Amygdala (tissue), 56 donors: ENCODE measurements at places on chromosomes 13 and 19.

GRCh38 chr13:29136341-29136740, 316.2 kb downstream of the MTUS2 start:
- DNase-seq: no peak

- DNase-seq: no peak
These were observed 6.8 kb downstream of the ZNF564 start for GRCh38 chr19:12544401-12544876.

- no peak for DNase-seq
These were observed 164.4 kb downstream of the USP12 start for GRCh38 chr13:27007166-27007565.

DNA sequence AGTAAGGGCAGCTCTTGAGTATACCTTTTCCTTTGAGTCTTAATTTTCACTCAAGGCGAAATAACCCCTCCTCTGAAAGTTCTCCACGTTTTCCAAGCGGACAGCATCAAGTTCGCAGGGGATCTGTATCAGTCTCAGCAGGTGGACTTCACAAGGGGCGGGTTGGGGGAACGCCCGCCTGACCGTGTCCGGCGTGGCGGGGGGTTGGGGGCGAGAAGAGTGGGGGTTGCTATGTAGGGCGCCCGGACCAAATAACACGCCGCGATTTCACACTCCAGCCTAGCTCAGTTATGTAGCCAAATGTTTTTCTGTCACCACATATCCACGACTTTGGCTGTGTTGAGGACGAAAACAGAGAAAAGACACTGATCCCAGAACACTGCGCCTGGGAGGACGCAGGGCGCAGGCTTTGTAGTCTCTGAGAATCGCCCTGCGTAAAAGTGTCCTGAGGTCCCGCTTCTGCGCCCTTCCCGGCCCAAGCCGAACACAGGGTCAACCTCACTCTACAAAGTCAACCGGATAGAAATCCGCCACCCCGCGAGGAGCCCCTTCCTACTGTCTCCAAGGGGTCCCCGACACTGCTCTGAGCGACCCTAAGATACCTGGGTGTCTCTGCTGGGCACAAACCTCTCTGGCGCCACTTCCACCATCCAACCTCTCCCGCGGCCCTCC, 524 bp downstream of the RUBCNL start:
- no peak for DNase-seq

- DNase-seq: no peak
These were observed 543.0 kb downstream of the IRS2 start for GRCh38 chr13:109243311-109243951.

GRCh38 chr13:108322206-108322824, 52.8 kb downstream of the TNFSF13B start:
- DNase-seq: no peak

DNA sequence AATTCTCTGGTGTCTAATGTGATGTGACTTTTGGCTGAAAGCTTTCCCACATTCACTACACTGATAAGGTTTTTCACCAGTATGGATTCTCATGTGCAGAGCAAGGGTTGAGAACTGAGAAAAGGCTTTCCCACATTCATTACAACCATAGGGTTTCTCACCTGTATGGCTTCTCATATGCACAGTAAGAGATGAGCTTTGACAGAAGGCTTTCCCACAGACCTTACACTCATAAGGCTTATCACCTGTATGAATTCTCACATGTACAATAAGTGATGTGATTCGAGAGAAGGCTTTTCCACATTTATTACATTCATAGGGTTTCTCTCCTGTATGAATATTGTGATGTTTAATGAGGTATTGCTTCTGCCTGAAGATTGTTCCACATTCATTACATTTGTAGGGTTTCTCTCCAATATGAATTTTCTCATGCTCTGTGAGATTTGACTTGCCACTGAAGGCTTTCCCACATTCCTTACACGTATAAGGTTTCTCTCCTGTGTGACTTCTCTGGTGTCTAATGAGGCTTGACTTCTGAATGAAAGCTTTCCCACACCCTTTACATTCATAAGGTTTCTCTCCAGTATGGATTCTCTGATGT, 14.0 kb downstream of the ZNF260 start:
- DNase-seq: no peak

GRCh38 chr13:44171156-44171555, 202.5 kb upstream of the SERP2 start:
- no peak for DNase-seq

GRCh38 chr19:18049385-18049784, 37.3 kb downstream of the IL12RB1 start:
- peak; percentile 59 for DNase-seq

DNA sequence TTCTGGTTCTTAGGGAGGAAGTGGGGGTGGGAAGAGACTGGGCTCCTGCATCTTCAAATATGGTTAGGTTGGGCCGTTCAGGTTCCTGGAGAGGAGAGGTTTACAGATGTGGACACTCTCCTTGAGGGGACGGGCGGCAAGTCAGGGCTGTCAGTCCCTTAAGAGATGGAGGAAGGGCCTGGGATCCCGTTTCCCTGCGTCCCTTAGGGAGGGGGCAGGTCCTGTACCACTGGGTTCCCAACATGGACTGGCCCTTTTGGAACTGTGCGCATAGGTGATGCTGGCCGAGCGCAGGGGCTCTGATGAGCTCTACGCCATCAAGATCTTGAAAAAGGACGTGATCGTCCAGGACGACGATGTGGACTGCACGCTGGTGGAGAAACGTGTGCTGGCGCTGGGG, 10.9 kb upstream of the CACNG7 start:
- DNase-seq: no peak

- DNase-seq: no peak
These were observed 138.6 kb upstream of the UFM1 start for GRCh38 chr13:38210928-38211596.

DNA sequence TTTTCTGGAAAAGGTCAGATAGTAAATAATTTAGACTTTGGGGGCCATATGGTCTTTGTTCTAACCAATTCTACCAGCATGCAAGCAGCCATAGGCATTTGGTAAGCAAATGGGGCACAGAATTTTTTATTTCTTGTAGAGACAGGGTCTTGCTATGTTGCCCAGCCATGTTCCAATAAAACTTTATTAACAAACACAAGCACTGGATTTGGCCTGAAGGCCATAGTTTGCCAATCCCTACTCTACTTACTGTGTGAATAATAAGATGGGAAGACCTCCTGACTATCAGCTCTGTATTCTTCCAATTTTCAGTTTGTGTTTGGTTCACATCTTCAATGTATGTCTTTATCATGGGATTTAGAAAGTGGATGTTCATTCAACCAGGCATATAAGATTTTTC, 53.0 kb upstream of the SERP2 start:
- no peak for DNase-seq

DNA sequence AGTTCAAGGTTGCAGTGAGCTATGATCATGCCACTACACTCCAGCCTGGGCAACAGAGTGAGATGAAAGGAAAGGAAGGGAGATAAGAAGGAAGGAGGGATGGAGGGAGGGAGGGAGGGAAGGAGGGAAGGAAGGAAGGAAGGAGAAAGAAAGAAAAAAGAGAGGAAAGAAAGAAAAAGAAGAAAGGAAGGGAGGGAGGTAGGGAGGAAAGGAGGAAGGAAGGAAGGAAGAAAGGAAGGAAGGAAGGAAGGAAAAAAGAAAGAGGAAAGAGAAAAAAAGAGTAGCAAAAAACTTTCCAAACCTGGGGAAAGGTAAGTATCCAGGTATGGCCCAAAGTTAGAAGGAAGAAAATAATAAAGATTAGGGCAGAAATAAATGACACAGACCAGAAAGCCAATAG, 7.1 kb downstream of the ZFP14 start:
- no peak for DNase-seq
